ENCODE measurements at places on chromosomes 4 and X.

DNA sequence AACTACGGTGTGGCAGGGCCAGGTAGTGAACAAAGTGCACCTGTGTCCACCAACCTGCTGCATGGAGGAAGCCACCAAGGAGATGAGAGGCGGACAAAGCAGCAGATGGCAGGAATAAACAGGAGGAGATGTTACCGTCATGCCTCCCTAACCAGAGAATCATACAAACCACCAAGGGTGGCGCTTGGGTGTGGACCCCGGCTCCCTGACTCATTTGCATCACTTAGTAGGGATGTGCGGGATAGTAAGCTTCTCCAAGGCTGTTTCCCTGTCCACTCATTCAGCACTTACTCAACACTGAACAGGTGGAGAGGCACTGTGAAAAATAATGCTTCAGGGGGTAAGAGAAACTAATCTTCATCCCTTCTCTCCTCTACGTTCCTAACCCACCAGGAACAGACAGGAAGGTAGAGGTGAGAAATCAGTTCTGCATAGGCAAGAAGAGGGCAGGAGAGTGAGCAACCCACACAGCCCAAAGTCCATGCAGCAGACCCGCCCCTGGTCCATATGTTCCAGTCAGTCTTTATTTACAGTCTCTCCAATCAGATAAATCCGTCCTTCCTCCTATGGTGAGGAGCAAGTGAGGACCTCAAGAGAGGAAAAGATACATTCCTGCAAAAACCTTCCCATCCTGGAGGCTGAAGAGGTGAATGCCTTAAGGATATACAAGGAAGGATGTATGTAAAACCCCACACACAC, 34.0 kb downstream of the QDPR start:
- no peak for DNase-seq

GRCh38 chr4:129240816-129241215, 144.9 kb downstream of the C4orf33 start:
- no peak for DNase-seq

- no peak for DNase-seq
These were observed 16.0 kb upstream of the C4orf36 start for GRCh38 chr4:86908251-86908657.

DNA sequence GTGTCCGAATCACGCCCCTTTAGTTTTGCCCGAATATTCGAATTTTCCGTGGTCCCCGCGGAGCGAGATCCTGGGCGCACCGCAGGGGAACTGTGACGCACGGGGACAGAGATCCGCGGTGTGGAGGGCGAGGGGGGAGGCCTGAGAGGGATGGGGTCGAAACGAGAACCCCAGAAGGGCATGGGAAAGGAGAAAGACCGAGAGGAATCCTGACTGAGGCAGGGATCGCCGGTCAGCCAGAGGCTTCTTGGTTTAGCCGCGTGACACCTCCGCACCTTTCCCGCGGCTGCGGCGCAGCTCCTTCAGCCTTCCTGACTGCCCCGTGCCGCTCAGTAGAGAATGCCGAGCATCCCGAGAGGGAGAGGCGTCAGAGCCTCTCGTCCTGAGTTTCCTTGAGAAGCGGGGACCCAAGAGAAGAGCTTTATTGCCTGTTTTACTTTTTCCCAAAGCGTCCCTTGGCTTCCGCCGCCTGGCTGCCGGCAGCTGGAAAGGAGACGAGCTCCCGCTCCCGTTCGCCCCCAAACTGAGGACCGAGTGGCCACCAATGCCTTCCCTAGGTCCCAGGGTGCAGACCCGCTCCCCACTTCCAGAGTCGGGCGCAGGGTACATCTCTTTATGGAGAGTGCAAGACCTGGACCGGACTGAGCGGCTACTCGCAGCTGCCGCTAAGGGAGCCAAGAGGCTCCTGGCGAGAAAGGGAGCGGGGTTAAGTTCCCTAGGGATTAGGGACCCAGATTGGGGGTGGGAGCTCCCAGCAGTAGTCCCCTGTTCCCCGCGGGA, 911 bp upstream of the GPR50 start:
- DNase-seq, result no peak

GRCh38 chr4:159051245-159052071, 51.4 kb upstream of the RAPGEF2 start:
- peak; percentile 23 for DNase-seq

GRCh38 chrX:4655743-4656142, 942.3 kb upstream of the PRKX start:
- no peak for DNase-seq

- no peak for DNase-seq
These were observed 11.7 kb upstream of the SHOX start for GRCh38 chrX:618761-619450.

GRCh38 chr4:124437853-124438495, 274.6 kb downstream of the ANKRD50 start:
- DNase-seq, result no peak

GRCh38 chr4:85824166-85824945, 349.4 kb downstream of the ARHGAP24 start:
- DNase-seq, result no peak

- no peak for DNase-seq
These were observed 20.5 kb downstream of the PSMD10 start for GRCh38 chrX:108070891-108071290.

DNA sequence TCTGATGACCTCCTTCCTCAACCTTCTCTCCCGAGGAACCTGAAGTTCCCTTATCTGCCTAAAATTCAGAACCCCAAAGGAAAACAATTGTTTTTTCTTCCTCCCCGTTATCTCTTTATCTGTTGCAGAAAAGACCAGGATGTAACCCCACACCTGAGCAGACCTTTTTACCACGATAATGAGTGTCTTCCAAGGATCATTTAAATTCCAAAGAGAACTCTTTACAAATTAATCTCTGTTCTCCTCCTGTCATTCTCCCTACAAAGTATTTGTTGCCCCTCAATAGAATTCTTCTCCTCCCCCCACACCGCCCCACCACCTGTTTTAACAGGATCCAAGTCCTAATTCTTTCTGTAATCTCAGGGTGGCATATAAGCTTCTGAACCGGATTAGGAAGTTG, 78.5 kb upstream of the NLGN4X start:
- DNase-seq, result no peak

DNA sequence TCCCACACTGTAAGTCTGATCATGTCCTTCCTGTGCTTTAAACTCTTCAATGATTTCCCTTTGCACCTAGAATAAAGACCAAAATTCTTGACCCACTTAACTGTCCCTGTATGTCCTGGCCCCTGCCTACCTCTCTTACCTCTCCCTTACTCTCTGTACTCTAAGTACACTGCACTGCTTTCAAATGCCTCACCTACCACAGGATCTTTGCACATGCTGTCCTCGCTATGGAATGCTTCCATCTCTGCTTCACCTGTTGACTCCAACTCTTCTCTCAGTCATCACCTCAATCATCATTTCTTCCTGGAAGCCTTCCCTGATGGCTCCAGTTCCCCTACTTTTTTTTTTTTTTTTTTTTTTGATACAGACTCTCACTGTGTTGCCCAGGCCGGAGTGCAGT, 29.0 kb upstream of the SEPTIN6 start:
- DNase-seq, result no peak

DNA sequence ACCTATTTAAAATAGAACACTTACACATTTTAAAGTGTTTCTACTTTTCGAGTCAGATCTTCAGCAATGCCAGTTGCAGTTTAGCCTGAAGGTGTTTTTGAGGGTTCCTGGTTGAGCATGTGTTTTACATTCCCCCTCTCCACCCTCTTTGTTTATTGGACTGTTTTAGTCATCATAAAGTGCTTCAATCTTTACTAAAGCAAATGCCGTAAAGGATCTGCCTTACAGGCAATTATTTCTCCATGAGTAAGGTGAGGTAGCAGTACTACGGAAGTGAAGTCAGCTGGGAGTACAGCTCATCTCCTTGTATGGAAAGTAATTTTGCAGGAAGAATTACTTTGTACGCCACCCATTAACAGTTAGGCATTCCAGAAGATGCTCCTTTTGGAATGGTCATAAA, 36.9 kb downstream of the PDLIM5 start:
- no peak for DNase-seq

DNA sequence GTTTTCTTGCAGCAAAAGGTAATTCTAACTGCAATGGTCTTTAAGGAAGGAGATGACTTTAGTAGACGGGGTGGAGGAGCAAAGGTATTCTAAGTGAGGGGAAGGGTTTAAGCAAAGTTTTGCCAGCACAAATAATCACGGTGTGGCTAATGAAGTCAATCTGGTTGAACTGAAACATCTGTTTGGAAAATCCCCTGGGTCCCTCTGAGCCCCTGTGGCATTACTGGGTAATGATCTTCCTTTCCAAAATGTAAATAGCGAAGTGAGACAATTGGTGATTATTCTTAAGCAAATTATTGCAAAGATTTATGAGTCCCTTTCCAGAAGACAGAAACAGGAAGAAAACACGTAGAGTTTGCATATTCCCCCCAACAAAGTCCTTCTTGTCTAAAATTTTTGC, 47.2 kb downstream of the FGFBP1 start:
- no peak for DNase-seq

DNA sequence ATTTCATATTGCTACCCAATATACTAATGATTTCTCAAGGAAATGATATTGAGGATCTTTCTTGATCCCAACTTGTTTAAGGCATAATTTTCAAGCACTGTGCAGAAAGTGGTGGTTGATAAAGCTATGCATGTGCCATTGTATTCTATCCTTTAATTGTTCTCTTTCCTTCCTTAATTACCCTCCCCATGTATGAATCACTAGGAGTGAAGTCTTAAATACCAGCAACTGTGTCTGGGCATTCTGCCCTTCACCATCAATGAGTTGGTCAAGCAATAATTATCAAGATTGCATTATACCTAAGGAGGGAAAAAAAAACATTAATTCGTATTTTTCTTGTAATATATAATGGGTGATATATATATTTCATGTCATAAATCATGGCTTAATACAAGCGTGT, 111.8 kb upstream of the FRMPD4 start:
- DNase-seq, result no peak

DNA sequence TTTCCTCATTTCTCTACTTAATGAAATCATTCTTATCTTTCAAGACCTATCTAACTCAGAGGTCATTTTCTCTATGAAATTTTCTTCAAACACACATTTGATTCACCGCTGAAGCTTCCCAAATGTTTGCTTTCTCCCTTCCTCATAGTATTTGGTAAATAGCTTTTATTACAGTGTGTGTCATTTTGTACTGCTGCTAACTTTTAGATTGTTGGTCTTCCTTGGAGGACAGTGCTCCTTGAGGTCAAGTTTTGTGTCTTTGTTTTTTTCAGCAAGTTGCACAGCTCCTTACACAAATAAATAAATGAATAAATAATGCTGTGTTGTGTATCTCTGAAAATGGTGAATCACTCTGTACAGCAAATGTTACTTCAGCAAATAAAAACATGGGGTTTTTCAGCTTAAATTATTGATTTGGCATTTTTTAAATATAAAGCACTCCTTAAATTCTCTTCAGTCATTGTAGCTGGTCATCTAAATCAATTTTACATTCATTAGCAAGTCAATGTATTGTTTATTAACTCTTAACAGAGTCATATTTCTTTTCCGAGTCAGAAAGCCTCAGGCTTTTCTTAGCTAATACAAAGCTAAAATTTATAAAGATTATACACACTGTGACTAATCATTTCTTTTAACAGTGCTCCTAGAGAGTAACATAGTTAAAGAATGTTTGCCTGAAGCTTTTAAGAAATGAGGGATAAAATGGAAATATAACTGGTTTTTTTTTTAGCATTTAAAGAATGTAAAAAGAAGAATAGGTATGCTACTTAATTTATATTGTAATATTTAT, 30.1 kb upstream of the MAD2L1 start:
- no peak for DNase-seq

DNA sequence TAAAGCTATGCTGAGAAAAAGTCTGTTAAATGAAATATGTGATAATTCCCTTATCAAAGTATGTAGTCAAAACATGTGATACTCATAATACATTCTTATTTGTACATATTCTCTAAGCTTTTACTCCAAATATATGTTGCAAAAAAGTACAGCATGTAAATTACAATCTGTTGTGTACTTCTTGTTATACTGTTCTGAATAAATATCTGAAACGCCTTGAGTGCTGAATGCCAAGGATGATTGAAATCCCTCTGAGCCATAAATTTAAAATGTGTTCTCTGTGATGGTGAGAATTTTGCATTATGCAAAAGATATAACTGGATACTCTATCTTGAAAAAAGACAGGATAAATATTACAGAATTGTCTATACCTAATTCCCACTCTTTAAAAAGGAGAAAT, 1128.0 kb downstream of the STPG2 start:
- DNase-seq, result no peak

GRCh38 chrX:40120838-40121580, 23.3 kb upstream of the BCOR start:
- DNase-seq, result no peak

- peak; percentile 8 for DNase-seq
These were observed 654.9 kb upstream of the HTR2C start for GRCh38 chrX:113929004-113929403.

DNA sequence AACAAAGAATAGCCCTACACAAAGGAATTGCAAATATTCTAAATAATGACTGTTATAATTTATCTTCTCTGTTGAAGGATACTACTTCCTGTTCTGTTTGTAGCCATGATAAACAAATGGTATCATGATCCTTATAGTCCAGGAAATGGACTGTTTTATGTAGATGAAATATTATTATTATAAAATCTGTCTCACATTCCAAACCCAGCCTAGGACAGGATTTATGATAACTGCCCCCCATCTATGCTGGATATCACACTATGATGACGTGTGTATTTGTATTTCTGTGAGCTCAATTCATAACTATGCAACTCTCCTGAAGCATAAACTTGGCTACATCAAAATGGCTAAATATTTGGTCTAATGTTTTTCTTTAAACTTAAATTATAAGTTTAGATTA, 21.3 kb downstream of the DMD start:
- no peak for DNase-seq

DNA sequence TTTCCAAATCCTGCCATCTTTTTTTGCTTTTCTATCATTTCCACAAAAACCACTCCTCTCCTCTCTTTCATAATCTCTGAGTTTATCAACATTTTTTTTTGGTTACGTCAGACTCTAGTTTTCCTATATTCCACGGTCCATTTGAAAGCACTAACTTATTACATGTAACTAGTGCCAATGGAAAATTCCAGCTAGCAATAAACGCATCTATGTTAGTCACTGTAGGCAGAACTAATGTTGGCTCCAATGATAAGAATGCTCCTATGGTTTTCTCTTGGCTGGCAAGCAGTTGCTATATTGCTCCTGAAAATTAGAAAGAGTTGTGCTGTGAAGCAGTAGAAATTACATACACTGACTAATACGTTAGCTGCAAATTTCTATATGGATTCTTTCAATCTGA, 634.6 kb upstream of the FTHL17 start:
- DNase-seq, result no peak

GRCh38 chr4:33930497-33930896, 2313.8 kb downstream of the ARAP2 start:
- no peak for DNase-seq
